ENCODE measurements at places on chromosomes 2 and 18.

- DNase-seq, result no peak
These were observed 99.1 kb downstream of the EN1 start for GRCh38 chr2:118748245-118748885.

DNA sequence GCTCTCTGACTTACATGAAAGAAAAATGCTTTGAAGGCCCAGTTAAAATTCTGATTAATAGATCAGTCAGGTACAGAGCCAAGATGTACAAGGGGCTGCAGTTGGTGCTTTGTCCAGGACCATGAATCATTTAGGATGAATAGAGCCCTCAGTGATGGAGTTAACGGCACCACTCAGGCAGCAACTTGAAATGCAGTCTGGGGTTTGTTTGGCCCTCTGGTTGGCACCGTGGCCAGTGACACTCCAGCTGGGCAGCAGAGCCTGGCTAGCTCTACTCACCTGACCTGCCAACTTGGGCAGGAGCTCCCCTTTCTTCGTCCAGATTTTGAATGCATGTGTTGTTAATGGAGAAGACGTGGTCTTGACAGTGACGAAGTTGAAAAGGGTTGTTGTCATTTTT is 493.0 kb upstream of the ACVR2A start:
- no peak for DNase-seq

DNA sequence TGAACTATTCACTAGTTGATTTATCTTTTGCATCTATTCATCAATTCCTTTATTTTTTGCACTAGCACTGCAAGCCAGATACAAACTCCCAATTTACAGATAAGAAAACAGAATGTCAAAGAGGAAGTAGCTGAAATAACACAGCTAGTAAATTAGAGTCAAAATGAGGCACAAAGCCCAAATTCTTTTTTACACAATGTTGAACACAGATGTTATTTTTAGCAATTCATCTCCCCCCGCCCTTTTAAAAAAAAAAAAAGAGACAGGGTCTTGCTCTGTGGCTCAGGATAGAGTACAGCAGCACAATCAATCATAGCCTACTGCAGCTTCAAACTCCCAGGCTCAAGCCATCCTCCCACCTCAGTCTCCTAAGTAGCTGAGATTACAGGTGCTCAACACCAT is 127.8 kb downstream of the CCBE1 start:
- no peak for DNase-seq

- DNase-seq, result peak; percentile 41
These were observed 214.6 kb downstream of the RDH14 start for GRCh38 chr2:18345848-18346247.

DNA sequence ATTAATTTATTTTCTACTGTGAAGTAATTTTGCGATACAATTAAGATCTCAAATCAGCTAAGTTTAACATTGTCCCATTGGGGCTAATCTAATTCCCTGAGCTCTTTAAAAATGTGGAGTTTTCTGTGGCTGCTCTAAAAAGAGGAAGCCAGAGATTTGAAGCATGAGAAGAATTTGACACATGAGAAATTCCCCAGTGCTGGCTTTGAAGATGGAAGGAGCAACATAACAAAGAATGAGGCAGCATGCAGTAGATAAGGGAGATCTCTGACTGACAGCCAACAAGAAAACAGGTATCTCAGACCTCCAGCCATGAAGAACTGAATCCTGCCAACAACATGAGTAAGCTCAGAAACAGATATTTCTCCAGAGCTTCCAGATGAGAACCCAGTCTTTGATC is 308.4 kb downstream of the ZNF804A start:
- no peak for DNase-seq

GRCh38 chr2:137178951-137179377 is 413.6 kb downstream of the THSD7B start:
- DNase-seq, result no peak

DNA sequence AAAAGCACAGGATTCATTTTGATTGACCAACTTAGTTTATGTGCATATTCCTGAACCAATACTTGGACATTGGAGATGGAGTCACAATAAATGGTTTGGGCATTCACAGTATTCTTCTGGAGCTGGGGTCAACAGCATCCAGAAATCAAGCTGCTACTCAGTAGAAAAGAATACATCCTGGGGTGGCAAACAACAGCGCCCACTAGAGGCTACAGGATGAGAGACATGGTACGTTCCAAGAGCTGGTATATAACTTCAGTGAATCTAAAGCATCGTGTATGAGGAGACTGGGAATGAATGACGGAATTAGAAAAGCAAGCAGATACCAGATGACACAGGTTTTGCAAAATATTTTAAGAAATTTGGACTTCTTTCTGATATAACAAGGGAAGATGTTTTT is 142.9 kb upstream of the FIGN start:
- DNase-seq, result peak; percentile 25

DNA sequence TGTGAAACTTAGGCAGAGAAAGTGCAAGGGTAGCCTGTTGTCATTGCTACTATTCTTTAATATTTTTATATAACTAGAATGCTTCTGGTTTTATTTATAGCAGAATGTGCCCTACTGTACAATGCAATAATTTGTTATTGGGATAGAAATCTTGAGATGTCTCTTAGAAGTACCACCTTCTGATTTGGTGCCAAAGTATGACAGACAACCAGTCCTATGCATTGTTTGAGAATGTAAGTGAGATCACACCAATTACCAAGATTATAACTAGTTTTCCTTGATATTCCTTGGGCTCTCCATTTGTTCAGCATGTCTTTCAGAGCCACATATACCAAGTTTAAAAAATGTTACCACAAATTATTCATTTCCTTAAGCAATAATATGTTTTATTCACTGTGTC is 399.7 kb downstream of the CPS1 start:
- no peak for DNase-seq

DNA sequence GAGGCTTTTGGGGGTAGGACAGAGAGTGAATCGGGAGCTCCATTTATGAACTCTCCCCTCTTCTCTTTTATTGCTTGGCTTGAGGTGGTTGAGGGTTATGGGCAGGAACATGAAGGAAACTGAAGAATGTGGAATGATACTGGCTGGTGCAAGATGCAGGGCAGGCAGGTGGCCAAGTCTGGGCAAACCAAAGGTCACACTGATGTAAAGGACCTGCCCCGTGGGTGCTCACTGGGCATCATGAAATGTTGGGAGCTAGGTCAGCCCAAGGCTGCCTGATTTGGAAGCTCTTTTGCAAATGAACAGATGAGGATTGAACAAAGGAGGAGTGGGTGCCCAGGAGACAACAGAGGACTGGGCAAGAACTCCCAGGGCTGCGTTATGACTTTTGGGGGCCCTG is 328.9 kb downstream of the CLIP4 start:
- DNase-seq, result no peak

DNA sequence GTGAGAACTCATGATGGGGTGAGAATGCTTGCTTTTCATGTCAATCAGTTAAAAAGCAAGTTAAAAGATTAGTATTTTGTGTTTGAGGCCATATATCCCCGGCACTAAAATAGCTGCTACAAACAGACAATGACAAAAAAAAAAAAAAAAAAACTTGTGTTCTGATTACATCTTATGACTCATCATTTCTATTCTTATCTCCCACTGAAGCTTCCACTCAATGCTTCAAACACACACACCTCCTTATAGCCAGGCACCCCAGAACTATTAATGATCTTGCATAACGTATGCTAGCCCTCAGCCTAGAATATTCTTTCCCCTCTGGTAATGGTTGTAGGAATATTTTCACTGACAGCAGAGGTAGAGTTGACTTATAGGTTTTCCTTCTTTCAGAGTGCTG is 778.3 kb downstream of the TRIB2 start:
- no peak for DNase-seq

- DNase-seq, result peak; percentile 86
These were observed at the start of gene STEAP3 for GRCh38 chr2:119223521-119224390. STEAP3 (plus strand) TSS chr2:119223834; CDS start chr2:119231013, 7,179 bp downstream.

GRCh38 chr2:169072163-169072925 is 3.0 kb downstream of the DHRS9 start:
- DNase-seq, result no peak

GRCh38 chr2:159960414-159960813 is 102.0 kb downstream of the PLA2R1 start:
- peak; percentile 16 for DNase-seq

- no peak for DNase-seq
These were observed 24.6 kb upstream of the ACVR1 start for GRCh38 chr2:157900684-157901083.

- DNase-seq, result no peak
These were observed 93.3 kb downstream of the ACTR2 start for GRCh38 chr2:65320946-65321345.

DNA sequence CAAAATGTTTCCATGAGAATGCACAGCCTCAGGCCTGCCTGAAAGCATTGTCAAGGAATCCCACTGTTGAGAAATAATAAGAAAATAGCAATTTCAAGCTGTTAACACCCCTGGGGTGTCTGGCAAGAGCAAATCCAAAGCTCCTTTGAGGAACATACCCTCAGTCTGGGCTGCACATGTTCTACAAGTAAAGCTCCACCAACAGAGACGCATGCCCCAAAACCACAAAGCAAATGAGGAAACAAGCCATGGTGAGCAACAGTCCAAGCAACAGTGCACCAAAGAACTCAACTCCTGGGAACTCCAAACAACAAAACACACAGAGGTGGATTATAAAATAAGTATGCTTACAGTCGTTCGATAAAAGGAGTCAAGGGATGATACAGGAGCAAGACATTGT is 40.3 kb downstream of the CYP27C1 start:
- no peak for DNase-seq

- DNase-seq, result no peak
These were observed 5.3 kb upstream of the MC4R start for GRCh38 chr18:60377778-60378469.

GRCh38 chr2:227942965-227943364 is 71.5 kb downstream of the DAW1 start:
- DNase-seq, result no peak

DNA sequence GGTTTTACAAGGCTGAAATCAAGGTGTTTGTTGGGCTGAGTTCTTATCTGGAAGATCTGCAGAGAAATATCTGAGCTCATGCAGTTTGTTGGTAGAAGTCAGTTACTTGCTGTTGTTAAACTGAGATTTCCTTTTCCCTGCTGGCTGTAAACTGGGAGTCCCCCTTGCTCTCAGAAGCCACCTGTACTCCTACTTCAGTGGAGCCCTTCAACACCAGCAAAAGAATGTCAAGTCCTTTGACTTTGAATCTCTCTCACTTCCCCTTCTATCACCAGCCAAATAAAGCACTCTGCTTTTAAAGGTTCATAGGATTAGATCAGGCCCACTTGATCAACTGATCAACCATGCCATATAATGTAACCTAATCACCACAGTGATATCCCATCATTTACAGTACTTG is 252.2 kb upstream of the CDH7 start:
- no peak for DNase-seq

DNA sequence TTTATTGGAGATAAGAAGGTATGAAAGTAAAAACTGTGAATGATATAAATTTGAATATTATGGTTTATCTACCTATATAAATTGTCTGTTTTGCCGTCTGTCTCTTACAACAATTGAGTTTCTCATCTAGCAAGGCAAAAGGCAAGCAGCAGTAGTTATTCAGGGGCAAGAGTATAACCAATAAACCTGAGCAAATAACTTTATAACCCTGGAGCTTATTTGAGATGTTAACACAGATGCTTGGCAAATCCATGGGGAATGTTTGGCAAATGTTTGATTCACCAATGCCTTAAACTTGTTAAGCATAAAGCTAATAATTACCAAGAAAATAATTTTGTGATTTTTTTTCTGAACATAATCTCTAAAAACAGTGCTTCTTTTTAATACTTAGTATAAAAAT is 9.9 kb upstream of the EPHA4 start:
- no peak for DNase-seq

DNA sequence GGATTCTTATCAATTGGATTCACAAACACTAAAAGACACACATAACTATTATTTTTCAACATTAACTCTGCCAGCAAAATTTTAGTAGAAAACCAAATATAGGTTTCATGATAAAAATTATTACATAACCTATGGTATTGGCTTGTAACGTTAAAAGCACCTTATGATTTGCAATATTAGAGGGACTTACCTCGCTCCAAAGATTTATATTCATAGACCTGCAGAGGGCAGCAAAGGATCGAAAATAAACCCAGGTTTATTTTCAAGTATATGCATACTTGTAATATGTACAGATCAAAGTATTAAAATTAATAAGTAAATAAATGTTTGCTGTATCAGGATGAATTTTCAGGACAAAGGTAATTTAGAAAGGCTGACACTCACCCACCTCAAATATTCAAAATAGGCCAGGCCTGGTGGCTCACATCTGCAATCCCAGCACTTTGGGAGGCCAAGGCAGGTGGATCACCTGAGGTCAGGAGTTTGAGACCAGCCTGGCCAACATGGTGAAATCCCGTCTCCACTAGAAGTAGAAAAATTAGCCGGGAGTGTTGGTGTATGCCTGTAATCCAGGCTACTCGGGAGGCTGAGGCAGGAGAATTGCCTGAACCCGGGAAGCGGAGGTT is 45.3 kb downstream of the LRPPRC start:
- DNase-seq, result peak; percentile 42

- DNase-seq, result no peak
These were observed 651.9 kb downstream of the SLC4A3 start for GRCh38 chr2:220279372-220279771.

DNA sequence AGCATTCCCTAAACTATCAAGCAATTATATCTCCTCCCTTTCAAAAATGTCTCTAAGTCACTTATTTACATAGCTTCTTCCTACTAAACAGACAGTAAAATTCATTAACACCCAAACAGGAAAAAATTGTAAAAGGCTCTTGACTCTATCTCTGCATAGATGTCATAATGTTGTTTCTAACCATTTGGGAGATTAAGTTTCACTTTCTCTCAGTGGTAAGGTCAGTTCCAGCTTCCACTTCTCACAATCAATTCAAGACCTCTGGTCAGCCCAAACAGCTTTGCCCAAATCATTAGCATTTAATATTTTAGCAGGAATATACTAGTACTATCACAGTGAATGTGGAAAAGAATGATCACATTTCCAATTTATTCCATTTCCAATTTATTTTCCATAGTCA is 374.3 kb upstream of the MC4R start:
- no peak for DNase-seq

GRCh38 chr2:176445956-176446355 is 176.7 kb downstream of the MTX2 start:
- no peak for DNase-seq
